ENCODE measurements at places on chromosomes 16 and 17.

GRCh38 chr17:1104222-1104621 is 75.6 kb downstream of the ABR start:
- DNase-seq, result no peak

DNA sequence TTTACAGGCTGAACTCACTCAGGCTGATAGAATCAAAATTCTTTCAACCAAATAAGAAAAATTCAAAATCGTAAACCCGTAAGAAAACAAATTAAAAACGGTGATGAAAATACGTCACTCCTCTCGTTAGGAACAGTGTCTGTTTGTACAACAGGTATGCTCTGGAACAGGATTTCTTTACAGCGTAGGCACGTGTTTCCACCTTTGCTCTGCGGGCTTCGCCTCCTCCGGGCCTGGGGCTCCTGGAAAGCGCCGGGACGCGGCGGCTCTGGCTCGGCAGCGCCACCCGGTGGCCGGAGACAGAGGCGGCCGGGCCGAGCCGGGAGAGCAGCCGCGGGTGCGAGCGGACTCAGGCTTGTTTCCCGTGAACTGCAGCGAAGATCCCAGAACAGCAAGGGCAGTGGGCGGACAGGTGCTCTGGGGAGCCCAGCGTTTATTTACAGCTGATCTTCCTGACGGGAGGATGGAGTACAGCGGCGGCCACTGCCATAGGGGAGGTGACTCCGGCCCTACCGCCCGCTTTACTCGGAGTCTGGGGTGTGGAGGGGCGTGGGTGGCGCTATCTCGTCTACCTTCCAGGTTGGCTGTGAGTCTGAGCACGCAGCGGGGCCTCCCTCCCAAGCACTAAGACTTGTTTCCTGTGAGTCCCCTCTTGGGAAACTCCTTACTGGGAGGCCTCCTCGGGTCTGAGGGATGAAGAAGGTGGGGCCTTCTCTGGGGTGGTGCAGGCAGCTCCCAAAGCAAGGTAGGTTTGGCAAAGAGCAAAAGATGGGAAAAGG is 40.5 kb upstream of the ATP2A3 start:
- DNase-seq, result peak; percentile 30

GRCh38 chr16:53958341-53958880 is 254.5 kb downstream of the FTO start:
- no peak for DNase-seq

- DNase-seq, result no peak
These were observed 19.5 kb downstream of the ZNF652 start for GRCh38 chr17:49342575-49342936.

- no peak for DNase-seq
These were observed 436.6 kb downstream of the SHISA9 start for GRCh38 chr16:13338044-13338443.

DNA sequence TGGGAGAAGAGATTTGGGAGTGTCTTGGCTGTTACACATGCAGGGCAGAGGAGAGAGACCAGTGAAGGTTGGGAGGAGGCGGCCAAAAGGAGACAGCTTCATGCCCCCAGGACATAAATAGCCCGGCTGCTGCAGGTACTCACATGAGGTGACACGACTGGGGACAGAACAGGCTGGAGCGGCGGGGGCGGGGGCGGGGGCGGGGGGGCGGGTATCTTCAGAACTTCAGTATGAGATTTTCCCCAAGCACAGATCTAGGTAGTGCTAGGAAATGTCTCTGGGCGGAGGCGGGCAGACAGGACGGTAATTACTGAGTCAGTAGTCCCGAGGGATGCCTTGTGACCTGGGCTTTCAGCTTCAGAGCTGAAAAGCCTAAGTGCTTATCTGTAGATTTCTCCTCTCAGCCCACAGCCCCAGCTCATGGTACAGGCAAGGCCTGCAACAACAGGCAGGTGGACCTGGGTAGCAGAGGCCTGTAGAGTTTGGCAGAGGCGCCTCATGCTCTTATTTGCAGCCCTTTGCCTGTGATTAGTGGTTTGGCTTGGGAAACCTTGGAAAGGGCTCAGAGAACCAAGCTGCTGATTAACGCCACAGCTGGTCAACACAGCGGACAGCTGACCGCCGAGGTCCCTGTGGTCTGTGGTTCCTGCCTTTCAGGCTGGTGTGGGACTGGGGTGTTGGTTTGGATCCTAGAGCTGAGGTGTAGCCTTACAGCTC is 24.5 kb downstream of the UNK start:
- no peak for DNase-seq

- no peak for DNase-seq
These were observed 96.2 kb downstream of the RAP1GAP2 start for GRCh38 chr17:2892305-2892971.

DNA sequence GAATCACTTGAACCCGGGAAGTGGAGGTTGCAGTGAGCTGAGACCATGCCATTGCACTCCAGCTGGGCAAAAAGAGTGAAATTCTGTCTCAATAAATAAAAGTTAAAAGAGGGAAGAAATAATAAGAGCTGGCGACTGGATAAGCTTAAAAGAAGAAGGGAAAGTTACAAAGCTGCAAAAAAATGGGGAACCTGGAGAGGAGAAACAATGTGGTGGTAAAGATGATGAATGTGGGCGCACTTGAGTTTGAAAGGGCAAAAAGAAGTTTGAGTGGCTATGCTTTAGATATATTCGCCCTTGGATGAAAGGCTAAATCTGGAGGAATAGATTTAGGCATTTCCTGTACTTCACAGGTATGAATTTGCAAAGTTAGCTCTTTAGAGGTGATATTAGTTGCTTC is 53.0 kb upstream of the YPEL2 start:
- no peak for DNase-seq

DNA sequence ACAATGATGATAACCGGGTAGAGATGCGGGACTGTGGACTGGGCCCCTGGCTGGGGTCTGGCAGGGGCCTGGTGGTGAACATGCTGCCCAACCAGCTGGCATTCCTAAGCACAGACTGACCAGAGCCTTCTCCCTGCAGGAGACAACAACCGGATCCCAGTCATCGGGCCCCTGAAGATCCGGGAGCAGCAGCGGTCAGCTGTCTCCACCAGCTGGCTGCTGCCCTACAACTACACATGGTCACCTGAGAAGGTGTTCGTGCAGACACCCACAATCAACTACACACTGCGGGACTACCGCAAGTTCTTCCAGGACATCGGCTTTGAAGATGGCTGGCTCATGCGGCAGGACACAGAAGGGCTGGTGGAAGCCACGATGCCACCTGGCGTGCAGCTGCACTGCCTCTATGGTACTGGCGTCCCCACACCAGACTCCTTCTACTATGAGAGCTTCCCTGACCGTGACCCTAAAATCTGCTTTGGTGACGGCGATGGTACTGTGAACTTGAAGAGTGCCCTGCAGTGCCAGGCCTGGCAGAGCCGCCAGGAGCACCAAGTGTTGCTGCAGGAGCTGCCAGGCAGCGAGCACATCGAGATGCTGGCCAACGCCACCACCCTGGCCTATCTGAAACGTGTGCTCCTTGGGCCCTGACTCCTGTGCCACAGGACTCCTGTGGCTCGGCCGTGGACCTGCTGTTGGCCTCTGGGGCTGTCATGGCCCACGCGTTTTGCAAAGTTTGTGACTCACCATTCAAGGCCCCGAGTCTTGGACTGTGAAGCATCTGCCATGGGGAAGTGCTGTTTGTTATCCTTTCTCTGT is 5.1 kb upstream of the SLC7A6 start:
- DNase-seq, result no peak

DNA sequence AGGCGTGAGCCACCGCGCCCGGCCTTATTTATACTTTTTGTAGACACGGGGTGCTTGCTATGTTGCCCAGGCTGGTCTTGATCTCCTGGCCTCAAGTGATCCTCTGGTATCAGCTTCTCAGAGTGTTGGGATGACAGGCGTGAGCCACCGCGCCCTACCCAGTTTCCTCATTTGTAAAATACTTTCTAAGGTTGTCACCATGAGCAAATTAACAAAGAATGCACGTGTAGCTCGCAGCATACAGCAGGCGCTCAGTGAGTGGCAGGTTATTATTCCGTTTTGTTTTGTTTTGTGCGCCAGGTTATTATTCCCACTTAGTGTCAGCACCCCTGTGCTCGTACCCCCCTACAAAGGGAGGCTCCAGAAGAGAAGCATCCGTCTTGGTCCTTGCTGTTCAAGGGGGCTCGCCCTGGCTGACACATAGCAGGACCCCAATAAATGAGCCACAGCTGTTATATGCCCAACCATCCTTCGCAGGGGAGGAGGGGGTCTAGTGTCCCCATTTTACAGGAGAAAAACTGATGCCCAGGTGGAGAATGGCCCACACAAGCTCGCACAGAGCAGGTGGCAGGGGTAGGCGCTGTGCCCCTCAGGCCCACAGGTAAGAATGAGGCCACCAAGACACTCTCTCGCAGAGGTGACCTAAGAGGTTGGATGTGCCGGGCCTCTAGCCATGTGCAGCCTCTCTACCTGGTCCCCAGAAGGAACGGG is 686 bp upstream of the MIEF2 start:
- DNase-seq, result no peak

GRCh38 chr17:18141210-18141803 is 32.8 kb downstream of the MYO15A start:
- DNase-seq, result peak; percentile 12

GRCh38 chr17:2926019-2926650 is 129.9 kb downstream of the RAP1GAP2 start:
- DNase-seq, result no peak

DNA sequence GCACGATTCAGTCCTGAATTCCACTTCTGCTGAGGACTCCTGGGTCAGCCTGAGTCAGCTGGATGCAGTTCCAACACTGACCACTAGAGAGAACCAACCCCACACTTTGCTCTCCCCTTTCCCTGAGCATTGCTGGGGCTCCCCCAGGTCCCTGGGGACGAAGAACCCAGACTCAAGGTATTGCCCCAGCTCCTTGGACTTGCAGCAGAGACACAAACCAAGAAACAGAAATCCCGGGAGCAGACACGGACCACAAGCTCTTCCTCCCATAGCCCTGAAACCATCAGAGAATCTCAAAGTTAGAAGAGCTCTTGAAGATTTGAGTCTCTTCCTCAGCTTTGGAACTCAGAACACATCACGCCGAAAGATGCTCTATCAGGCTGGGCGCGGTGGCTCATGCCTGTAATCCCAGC is 678 bp upstream of the GH1 start:
- DNase-seq, result peak; percentile 59

- no peak for DNase-seq
These were observed 19.2 kb upstream of the MEIOC start for GRCh38 chr17:44637066-44637465.

GRCh38 chr16:1019231-1020090 is 37.9 kb downstream of the SOX8 start:
- no peak for DNase-seq

GRCh38 chr17:74277935-74278334 is 3.9 kb downstream of the DNAI2 start:
- no peak for DNase-seq

DNA sequence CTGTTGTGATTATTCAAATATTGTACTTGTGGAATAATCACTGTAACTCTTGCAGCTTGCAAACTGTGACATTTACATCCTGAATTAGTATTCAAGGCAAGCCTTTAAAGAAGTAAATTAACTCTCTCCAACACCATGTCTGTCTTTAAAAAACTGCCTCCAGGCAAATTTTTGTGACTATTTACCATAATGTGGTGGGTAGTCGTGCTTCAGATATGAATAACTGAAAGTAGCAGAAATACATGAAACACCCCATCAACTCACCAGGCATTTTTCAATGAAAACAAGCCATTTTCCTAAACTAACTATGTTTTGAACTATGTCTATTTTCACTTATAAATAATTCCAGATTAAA is 217.4 kb upstream of the PSMD7 start:
- DNase-seq, result no peak

- DNase-seq, result no peak
These were observed 52.6 kb downstream of the BCAS3 start for GRCh38 chr17:60730273-60730672.

DNA sequence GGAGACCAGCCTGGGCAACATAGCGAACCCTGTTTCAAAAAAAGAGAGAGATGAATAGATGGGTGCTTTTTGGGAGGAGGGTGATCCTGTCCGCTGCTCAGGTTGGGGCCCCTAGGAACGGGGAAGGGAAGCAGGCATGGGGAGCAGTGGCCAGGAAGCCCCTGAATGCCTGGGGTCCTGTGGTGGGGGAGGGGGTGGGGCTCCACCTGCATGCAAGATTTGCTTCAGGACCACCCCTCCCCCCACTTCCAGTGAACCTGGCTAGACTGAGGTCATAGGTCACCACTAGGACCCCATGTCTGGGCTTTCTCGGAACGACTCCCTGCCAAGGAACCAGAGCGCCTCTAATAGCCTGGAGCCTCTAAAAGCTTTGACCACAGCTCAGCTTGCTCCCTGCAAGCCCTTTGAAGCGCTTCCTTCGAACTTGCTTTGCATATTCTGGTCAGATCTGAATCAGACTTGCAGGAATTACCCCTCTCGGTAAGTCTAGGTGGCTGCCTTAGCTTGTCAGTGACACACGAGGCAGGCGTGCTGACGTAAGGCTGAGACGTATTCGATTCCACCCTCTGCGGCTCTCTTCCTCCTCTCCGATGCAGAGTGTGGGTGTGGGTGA is 3.7 kb downstream of the SOCS3 start:
- peak; percentile 78 for DNase-seq

- no peak for DNase-seq
These were observed 58.6 kb upstream of the NUDT7 start for GRCh38 chr16:77663711-77664110.

GRCh38 chr17:82371333-82372248 is at the start of gene UTS2R:
TSS of gene UTS2R (plus strand) at chr17:82371765. CDS start at chr17:82374325, 2,560 bp downstream.
- no peak for DNase-seq

DNA sequence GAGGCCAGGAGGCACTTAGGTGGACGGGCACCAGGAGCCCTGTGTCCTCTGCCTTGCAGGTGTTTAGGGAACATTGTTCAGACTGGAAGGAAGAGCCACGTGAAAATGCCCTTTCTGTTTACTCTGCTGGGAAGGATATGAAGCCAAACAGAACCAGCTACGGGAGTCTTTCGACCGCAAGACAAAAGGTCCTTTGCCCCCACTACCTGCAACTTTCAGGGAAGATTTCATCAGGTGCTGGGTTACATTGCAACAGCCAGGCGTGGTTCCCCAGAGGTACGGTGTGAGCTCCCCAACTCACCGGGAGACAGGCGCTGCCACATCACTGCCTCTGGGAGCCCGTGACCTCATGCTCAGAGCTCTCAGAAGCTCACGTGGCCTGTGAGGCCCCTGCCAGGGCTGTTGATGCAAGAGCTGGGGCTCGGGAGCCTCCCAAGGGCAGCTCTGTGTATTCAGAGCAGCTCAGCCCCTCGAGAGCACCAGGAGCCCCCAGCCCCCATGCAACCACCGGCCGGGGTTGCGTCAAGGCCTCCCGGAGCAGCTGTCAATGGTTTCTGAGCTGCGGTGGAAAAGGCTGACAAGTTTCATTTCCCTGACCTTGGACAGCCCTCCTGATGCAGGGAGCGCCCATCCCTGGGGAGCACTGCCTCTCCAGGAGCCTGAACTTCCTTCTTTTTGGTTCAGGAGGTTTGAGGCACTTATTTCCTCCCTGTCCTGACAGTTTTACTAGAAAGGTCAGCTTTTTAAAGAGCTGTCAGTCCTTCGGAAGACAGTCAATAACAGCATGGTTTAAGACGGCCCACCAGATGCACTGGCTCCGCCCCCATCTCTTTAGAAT is 42.1 kb downstream of the TBC1D16 start:
- DNase-seq, result no peak
